ENCODE measurements at places on chromosomes 12 and 14. TPM values are rescaled to one million over a fixed set of nuclear protein-coding genes. Genes with fewer than 3 reads are reported as not detected.

Gene PLD4
- 9.0 TPM for total RNA-seq

Gene TSHR
- 0.92 TPM for total RNA-seq

Gene MAP1LC3B2
- 2.1 TPM for total RNA-seq

Gene PRB2
- not detected for total RNA-seq

Gene GIT2
- 37.1 TPM for total RNA-seq

Gene IRAK3
- 4.4 TPM for total RNA-seq

Gene TAS2R19
- total RNA-seq = 7.6 TPM

Gene HCFC2
- total RNA-seq = 49.6 TPM

Gene WDHD1
- total RNA-seq = 10.8 TPM

Gene WIF1
- 11.5 TPM for total RNA-seq

Gene INHBE
- total RNA-seq = not detected

Gene SPX
- total RNA-seq = 2.3 TPM

Gene ATP23
- 8.5 TPM for total RNA-seq

Gene RNF31
- 24.5 TPM for total RNA-seq

Gene RNASE2
- total RNA-seq = 0.92 TPM

Gene RTL1
- 0.92 TPM for total RNA-seq

Gene NGB
- total RNA-seq = 17.8 TPM

Gene ASPG
- total RNA-seq = 0.46 TPM

Gene DHRS4
- 8.5 TPM for total RNA-seq

Gene RASSF3
- 4.8 TPM for total RNA-seq

Gene CABP1
- total RNA-seq = 3.2 TPM

Gene PROX2
- total RNA-seq = not detected

Gene OR6C2
- not detected for total RNA-seq

Gene CCDC63
- total RNA-seq = not detected

Gene GPR84
- total RNA-seq = 0.23 TPM

Gene COCH
- 36.4 TPM for total RNA-seq
